Stimulated activated naive CD4-positive, alpha-beta T cell (primary cell): ENCODE measurements at places on chromosomes 6 and 20.

DNA sequence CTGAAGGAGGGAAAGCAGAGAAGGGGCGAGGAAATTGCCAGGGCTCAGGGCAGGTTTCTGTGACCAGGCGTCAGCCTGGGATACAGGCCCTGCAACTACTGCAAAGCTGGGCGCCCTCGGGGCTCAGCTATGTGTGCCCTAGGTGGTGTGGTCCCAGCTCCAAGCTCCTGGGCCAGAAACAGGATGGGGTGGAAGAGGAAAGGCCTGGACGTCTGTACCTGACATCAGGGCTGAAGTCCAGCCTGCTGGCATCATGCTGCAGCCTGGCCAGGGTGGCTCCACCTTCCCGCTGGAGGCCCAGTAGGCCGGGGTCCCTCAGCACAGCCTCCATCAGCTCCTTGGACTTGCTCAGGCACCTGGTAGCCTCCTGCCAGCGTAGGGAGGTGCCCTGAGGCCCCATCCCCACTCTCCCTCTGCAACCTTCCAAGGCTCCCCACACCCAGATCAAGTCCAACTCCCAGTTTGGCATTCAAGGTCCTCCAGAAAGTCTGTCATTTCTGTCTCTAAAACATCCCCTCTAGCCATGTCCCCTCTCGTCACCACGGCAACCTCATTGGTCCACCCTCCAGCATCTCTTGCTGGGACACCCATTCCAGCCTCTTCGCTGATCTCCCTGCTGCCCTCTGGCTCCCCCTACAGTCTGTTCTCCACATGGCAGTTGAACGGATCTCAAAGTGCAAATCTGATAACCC lies 38.2 kb downstream of the KIAA1755 start:
- peak; percentile 23 for DNase-seq

DNA sequence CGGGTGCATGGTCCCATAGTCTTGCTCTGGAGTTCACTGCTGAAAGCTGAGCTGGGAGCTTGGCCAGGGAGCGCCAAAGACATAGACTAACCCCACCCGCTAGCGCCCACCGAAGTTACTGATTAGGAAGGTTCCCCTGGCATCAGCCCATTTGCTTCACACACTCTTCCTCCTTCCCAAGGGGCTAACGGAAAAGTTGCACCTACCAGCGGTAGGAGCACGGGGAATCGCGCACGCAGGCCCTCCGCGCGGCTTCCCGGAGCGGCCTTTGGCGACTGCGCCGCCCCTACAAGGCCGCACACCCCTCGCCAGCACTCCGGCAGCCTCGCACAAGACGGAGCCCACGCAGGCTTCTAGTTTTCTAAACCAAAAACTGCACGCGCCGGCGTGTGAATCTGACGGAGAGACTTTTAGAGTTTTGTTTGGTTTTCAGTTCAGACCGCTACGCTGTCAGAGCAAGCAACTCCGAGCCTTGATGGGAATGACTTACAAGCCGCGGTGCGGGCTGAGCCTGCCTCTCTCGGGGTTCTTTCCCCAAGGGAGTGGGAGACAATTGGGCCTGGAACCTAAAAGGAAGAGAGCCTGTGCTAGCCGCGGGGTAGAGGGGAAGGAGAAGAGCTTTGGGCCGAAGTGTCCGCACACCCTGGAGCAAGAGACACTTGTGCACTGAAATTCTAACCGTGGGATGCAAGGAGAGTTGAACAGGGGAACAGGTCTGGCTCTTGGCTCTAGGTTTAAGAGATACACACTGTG lies 891 bp upstream of the POU3F2 start:
- peak; percentile 29 for DNase-seq

- peak; percentile 37 for DNase-seq
These were observed 1.7 kb downstream of the ULBP1 start for GRCh38 chr6:149965194-149966020.

DNA sequence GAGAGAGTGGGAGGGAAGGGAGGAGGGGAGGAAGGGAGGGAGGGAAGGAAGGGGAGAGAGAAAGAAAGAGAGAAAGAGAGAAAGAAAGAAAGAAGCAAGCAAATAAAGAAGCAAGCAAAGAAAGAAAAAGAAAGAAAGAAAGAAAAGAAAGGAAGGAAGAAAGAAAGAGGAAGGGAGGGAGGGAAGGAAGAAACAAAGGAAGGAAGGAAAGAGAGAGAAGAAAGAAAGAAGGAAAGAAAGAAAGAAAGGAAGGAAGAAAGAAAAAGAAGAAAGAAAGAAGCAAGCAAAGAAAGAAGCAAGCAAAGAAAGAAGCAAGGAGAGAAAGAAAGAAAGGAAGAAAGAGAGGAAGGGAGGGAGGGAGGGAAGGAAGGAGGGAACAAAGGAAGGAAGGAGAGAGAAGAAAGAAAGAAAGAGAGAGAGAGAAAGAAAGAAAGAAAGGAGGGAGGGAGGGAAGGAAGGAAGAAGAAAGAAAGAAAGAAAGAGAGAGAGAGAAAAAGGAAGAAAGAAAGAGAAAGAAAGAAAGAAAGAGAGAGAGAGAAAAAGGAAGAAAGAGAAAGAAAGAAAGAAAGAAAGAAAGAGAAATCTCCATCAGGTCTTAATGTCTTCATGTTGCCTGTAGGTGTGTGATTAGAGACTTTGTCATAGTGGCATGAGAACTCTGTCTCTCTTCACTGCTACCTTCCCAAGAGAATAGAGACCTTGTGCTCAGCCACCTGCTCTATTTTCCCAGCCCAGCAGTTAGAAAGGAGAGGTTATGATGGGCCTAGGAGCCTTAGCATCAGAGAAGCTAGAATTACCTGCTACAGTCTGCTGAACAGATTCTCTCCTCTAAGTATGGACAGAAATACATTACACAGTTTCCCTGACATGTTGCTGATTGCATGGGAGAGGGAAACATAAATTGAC lies 5.0 kb downstream of the SEMG1 start:
- no peak for DNase-seq

DNA sequence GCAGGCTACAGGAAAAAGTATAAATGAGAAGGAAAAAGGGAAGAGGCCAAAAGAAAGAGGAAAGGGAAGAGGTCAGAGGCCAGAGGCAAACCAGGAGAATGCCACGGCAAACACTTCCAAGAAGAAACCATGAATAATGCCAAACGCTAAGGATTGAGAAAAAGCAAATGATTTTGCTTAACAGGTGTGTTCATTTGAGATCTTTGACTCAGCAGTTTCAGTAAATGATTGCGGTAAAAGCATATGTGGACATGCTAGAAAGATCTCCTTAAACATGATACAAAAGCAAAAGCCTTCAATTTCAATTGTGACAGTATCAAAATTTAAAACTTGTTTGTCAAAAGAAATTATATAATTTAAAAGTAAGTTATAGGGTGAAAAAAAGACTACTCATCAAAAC lies 70.6 kb downstream of the UBE3D start:
- DNase-seq: no peak

DNA sequence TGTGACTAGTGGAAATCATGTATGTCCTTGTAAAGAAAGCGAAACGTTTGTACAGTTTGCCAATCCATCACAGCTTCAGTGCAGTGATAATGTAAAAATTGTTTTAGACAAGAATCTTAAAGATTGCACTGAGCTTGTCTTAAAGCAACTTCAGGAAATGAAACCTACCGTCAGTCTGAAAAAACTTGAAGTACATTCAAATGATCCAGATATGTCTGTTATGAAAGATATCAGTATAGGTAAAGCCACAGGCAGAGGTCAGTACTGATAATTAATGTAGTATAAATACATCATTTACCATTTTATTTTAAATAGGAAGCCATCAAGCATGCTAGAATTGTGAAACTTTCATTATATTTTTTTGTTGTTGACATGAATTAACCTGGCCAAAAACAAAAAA lies 60.9 kb upstream of the SMIM8 start:
- no peak for DNase-seq

DNA sequence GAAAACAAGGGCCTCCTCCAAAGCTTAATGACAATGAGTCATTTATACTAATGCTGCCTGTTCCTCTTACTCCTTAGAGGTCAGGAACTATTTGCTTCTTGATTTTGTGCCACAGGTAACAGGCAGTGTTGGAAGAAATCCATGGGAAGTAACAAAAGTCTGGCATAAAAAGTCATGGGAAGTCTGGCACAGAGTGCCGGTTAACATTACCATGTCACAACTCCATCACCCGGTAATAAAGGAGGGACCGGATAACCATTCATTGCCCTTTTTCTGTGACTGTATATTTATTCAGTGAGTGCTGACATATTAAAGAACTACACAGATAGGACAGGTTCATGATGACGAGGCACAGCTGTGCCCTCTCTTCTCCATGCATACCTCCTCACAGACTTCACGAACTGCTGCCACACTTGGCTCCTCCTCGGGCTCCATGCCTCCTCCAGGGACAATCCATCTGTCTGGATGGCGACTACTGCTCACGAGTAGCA lies 50.9 kb downstream of the NUDT3 start:
- no peak for DNase-seq

- no peak for DNase-seq
These were observed 67.5 kb downstream of the ELOVL2 start for GRCh38 chr6:10976571-10976970.

GRCh38 chr6:140867336-140867735 lies 1265.4 kb upstream of the GJE1 start:
- no peak for DNase-seq

DNA sequence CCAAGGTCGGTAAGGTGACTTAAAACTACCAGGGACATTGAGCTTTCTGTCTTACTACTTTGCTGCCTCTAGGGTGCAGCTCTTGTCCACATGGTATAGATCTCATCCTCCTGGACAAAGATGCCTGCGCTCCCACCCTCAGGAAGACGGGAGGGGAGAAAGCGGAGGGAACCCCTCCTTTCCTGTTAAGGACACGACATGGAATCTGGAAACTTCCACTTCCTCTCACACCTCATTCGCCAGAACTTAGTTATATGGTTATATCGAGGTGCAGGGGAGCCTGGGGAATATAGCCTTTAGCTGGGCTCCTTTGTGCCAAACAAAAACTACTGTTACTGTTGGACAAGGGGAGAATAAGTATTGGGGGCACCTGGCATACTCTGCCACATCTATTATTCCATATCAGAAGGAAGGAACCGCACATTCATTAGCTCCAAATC lies 224.3 kb upstream of the TSHZ2 start:
- no peak for DNase-seq

DNA sequence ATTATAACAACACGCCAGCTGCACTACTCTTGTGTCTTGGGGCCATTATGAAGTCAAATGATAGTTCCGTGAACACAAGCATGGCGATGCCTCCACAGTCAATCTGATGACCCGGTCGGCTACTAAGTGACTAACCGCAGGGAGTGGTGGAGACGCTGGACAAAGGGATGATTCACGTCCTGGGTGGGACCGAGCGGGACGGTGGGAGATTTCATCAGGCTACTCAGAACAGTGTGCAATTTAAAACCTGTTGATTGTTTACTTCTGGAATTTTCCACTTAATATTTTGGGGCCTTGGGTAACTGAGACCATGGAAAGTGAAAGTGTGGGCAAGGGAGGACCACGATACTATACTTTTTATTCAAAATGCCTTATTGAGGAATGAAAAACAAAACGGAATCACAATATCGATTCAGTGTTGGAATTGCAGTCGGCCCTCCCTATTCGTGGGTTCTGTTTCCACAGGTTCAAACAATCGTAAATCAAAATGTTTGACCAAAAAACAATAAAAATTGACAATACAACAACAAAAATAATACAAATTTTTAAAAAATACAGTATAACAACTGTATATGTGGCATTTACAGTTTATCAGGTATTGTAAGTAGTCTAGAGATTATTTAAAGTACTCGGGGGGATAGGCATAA lies 66.5 kb downstream of the MYLK4 start:
- no peak for DNase-seq

DNA sequence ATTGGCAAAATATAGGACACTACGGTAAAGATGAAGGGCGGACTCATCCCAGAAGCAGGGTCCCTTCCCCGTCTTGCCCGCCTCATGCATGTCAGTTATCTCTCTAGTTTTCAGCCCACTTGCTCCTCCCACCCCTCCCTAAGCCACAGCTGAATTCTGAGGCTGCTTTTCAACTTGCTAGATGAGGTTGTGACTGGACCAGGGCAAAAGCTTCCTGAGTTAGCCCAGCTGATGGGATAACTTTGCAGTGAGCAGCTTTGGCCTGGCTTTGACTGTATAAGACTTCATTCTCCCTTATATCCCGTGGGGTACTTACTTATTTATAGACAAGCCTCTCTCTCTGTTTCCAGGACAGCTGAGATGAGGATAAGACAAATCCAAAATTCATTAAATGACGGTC lies 23.2 kb downstream of the GHRH start:
- no peak for DNase-seq

DNA sequence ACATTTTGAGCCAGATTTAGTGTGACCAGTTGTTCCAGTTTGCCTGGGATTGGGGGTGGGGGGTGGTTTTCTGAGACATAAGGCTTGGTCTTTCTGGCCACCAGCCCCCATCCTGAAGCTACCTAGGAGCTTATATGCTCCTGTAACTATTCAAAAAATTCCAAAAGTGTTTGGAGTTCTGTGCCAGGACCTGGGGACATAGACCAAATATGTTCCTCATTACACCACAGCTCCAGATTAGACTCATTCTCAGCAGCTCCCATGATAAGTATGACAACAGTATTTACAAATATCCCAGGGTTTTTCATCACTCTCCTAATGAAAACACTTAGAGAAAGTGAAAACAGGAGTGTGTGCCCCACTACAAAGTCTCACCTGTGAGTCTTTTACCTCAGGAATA lies 37.8 kb upstream of the RNF144B start:
- no peak for DNase-seq

DNA sequence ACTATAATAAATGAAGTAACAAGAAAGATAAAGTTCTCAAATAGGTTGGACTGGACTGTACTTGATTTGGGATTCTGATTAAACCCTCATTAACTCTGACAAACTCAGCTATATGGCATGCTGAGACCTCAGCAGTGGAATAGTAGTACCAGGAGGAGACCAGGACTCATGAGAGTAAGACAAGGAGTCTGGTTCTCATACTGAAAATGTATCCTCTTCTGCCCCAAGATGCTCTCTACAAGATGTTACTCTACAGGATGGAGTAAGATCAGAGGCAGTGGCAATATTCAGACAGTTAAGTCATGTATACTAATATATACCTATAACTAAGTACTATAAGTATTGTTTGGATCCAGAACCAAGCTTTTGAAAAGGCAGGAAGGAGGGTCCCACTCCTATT lies 31.9 kb upstream of the SYNCRIP start:
- DNase-seq: no peak

DNA sequence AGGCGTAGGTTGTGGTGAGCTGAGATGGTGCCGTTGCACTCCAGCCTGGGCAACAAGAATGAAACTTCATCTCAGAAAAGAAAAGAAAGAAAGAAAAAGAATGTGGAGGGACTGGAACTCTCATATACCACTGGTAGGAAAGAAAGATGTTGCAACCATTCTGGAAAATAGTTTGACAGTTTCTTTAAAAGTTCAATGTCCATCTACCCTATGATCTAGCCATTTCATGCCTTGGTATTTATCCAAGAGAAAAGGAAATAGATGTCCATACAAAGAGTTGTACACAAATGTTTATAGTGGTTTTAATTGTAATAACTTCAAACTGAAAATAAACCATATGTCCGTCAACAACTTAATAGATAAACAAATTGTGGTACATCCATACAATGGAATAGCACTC lies 190.1 kb upstream of the ZNF217 start:
- DNase-seq: no peak

- no peak for DNase-seq
These were observed 1359.4 kb upstream of the GJE1 start for GRCh38 chr6:140773276-140773675.

GRCh38 chr6:37004044-37004980 lies 1.1 kb upstream of the FGD2 start:
- no peak for DNase-seq

GRCh38 chr6:165660857-165661663 lies 2.0 kb downstream of the PDE10A start:
- DNase-seq: no peak

- DNase-seq: no peak
These were observed 530.1 kb upstream of the CITED2 start for GRCh38 chr6:139904568-139904967.

- DNase-seq: no peak
These were observed 75.6 kb downstream of the MTFR2 start for GRCh38 chr6:136174510-136174909.
